ENCODE measurements at places on chromosomes 4 and X. TPM values are rescaled to one million over a fixed set of nuclear protein-coding genes. Genes with fewer than 3 reads are reported as not detected.

NAA11 gene
- total RNA-seq: not detected

TCP11X1 gene
- not detected for total RNA-seq

LNX1 gene
- total RNA-seq: 8.3 TPM

CPZ gene
- 1.6 TPM for total RNA-seq

F8 gene
- 17.1 TPM for total RNA-seq

ANTXR2 gene
- total RNA-seq: 139 TPM

DSPP gene
- not detected for total RNA-seq

SPANXC gene
- total RNA-seq: not detected

GUCY1A1 gene
- 9.2 TPM for total RNA-seq

DGAT2L6 gene
- total RNA-seq: not detected

AADAT gene
- 8.8 TPM for total RNA-seq

NLRP2B gene
- 0.22 TPM for total RNA-seq

ASIC5 gene
- total RNA-seq: not detected

CD38 gene
- 12.1 TPM for total RNA-seq

BEX3 gene
- total RNA-seq: 201 TPM

ARAF gene
- total RNA-seq: 61.2 TPM

CXCL13 gene
- total RNA-seq: 0.90 TPM

DNA sequence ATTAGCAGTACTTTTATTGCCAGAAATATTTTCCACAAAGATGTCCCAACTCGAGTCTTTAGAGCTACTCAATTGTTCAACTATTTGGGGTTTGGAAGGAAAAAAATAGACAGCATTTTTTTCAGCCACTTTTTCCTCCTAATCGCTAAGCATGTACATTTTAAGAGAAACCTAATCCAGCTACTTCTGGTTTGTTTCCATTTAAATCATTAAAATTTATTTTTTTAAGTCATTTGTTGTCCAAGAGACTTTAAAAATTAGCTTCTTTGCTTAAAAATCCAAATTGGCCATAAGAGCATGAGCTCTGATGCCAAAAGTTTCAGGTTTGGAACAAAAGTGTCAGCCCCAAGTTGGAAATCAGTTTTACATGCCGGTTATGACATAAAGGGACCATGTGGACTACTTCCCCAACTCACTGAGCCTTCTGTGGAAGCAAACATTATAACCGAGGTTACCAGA is 186.3 kb upstream of the INTU start:
- DNase-seq: no peak

DNA sequence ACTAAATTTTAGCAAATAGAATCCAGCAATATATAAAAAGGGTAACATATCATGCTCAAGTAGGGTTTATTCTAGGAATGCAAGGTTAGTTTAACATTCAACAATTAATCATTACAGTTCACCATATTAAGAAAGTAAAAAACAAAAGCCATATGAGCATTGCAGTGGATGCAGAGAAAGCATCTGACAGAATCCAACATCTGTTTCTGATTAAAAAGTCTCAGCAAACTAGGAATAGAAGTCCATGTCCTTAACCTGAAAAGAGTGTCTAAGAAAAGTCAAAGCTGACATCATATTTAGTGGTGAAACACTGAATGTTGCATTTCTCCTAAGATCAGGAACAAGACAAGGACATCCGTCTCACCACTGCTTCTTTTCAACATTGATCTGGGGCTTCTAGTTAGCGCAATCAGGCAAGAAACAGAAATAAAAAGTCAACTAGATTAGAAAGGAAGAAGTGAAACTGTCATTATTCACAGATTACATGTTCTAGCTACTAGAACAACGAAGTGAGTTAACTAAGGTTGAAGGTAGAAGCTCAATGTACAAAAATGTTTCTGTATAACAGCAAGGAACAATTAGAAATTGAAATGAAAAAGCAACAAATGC is 49.3 kb downstream of the MRPL1 start:
- no peak for DNase-seq

- DNase-seq: no peak
Observed at GRCh38 chrX:12583543-12583942, 207.7 kb upstream of the PRPS2 start.

- no peak for DNase-seq
Observed at GRCh38 chrX:69149466-69150280, 15.6 kb downstream of the PJA1 start.

DNA sequence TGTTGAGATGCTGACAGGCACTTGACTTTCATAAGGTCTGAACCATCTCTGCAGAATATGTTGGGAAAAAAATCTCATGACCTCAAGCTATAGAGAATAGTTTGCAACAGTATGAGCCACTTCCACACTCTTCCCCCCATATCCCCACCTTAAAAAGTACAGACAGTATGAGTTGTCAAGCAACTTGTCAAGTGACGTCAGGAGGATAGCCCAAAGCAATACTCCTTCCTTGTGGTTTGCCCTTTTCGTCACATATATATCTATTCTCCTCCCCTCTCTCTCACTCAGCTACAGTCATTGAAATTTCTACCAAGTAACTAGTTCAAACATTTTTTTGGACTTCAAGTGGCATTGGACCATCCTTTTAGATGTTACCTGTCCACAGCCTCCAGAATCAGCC is 67.7 kb downstream of the MCF2 start:
- DNase-seq: no peak

- DNase-seq: no peak
Observed at GRCh38 chr4:26308568-26308967, 12.2 kb upstream of the RBPJ start.

GRCh38 chr4:43112139-43112538 is 219.6 kb downstream of the GRXCR1 start:
- DNase-seq: no peak

DNA sequence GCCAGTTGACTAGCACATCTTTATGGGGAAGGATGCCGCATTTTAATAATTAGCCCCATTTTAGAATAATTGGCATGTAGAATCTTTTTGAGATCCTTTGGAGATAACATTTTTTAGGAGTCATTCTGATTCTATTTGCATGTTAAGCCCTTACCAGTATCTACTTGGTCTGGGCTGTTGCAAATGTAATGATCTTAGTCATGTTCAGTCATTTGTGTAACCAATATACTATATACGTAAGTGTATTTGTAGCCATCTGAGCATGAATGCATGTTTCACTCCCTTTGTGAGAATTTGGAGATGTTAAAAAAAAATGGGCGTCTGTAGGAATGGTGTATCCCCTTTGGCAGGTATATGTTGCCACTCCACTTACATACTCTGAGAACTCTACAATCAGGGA is 119.1 kb downstream of the TEX13A start:
- DNase-seq: no peak

DNA sequence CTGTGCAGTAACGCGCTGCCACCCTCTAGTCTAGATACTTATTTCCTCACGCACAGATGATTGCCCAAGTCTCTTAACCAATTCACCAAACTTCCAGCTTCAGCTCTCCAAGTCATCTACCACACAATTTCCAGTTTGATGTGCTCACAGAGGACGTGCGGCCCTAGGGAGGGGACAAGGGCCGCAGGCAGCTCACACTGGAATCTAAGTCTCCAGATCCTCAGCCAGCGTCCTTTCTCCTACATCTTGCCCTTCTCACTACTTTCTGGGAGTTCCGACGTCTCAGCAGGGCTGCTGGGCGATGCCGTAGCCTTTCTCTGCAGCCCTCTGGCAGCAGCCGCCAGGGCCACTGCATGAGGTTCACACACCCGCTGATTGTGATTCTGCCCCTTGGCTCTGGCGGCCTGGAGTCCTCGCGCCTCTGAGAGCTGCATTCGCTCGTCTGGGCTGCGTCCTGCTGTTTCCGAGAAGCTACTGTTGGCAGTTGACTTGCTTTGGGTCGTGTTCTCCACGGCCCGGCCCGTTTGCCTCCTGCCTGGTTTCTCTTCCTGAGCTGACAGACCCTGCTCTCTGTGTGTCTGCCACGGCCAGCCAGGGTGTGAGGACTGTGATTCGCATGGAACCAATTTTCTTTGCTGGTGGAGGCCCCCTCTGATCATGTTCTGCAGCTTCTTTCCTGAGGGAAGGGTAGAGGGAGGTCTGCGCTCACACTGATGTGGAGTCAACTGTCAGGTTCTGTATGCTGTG is 14.1 kb upstream of the TMEM131L start:
- DNase-seq: no peak

- no peak for DNase-seq
Observed at GRCh38 chr4:114180481-114180880, 201.0 kb upstream of the ARSJ start.

DNA sequence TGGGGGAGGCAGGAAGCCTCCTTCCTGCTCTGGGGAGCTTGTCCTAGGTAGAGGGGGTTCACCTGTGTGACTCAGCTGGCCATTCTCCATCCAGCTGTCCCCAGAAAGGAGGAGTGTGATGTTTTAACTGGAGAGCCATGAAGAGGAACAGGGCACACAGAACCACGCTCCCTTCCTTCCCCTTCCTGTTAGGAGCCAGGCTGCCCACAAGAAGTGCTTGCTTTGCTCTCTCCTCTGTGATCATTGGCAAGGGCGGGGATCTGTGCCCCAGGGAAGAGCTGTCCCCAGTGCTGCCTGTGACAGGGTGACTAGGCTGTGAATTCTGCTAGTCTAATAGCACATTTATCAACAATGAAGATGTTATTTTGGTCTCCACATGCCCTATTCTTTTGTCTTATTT is 169.6 kb upstream of the GATB start:
- DNase-seq: no peak

DNA sequence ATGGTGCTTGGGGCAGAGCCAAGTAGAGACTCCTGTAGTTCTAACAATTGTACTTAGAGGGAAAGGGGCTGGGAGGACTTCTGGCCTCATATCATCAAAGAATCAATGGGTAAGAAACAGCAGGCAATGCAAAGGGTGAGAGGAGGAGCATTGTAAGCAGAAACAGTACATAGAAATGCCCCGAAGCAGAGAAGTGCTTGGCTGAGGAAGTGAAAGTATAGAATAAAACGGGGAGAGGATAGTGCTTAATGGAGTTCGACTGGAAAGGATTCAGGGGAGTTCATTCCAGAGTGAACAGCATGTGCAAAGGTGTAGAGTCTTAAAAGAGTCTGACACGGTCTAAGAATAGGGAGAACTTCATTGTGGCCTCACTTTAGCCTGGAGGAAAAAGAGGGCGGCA is 103.0 kb downstream of the SYNPO2 start:
- no peak for DNase-seq

DNA sequence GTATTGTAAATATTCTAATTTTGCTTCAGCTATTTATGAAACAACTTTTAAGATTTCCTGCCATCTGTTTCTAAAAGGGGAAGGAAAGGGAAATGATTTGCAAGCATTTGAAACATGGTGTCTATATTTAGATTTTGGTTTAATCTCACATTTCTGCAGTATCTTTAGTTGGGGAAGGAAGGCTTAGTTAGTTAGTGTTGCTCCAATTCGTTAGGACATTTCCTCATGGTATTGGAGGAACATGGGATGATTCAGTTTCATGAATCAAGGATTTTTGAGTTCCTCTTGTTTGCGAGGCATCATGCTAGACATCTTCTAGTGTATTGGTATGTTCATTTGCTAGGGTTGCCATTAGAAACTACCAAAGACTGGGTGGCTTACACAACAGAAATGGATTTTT is 20.5 kb upstream of the TMEM192 start:
- DNase-seq: no peak

GRCh38 chrX:20529301-20529700 is 262.6 kb upstream of the RPS6KA3 start:
- DNase-seq: no peak

DNA sequence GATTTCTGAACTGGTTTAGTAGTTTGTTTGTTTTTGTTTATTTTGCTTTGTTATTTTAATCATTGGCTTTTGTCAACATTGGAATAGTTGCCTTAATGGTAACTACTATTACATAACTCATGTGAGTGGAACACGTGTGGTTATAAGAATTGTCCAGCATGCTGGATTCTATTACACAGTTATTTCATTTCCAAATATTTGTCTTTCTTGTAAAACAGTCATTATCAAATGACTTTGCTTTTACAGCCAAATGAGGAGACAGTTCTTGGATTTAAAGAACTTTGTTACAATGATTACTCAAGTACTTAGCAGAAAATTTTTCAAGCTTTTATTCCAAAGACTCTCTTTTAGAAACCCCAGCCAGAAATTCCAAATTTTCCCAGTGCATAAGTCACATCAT is 516.1 kb upstream of the MAGEB2 start:
- no peak for DNase-seq

DNA sequence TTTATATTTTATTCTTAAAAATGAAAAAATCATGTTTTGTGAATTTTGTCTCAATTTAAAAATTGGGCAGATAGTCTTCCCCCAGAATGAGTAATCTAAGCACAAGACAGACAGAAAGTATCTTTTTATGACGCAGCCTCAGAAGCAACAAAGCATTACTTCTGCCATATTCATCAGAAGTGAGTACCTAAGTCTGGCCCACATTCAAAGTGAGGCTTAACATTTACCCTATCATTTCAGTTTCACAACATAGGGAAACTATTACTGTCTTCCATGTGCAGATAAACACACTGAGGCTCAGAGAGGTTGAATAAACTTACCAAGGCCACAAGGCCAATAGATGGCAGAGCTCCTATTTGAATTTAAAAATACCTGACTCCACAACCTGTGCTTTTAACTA is 4.4 kb upstream of the PRDX4 start:
- no peak for DNase-seq

GRCh38 chrX:129980001-129980401 is 2.4 kb upstream of the BCORL1 start:
- no peak for DNase-seq

DNA sequence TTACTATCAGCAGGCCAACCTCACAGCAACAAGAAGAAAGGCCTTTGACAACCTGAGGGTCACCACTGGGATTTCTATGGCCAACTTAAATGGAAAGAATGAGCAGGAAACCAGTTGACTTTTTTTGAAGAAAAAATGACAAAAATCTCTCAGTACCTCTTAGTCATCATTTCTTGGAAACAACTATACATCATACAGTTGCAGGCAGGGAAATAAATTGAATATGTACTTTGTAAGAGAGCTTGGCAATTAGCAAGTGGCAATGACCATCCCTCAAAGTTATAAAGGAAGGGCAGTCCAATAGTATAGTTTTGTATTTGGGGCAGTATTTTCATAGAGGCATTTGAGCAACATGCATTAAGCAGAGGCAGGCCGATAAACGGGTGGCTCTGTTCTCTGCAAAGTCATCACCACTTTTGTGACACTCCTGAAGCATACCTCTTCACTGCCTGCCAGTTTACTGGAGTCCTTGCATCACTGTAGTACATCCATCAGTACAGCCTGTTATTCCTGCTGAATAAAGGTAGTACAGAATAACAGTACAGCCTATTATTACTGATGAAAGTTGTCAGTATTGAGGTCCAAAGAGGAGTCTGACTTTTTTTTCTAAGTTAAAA is 83.3 kb upstream of the AMELX start:
- DNase-seq: no peak

- no peak for DNase-seq
Observed at GRCh38 chr4:52716364-52717151, 34.7 kb downstream of the ERVMER34-1 start.
